T-helper 1 cell (primary cell): ENCODE measurements at places on chromosomes 7 and 10.

DNA sequence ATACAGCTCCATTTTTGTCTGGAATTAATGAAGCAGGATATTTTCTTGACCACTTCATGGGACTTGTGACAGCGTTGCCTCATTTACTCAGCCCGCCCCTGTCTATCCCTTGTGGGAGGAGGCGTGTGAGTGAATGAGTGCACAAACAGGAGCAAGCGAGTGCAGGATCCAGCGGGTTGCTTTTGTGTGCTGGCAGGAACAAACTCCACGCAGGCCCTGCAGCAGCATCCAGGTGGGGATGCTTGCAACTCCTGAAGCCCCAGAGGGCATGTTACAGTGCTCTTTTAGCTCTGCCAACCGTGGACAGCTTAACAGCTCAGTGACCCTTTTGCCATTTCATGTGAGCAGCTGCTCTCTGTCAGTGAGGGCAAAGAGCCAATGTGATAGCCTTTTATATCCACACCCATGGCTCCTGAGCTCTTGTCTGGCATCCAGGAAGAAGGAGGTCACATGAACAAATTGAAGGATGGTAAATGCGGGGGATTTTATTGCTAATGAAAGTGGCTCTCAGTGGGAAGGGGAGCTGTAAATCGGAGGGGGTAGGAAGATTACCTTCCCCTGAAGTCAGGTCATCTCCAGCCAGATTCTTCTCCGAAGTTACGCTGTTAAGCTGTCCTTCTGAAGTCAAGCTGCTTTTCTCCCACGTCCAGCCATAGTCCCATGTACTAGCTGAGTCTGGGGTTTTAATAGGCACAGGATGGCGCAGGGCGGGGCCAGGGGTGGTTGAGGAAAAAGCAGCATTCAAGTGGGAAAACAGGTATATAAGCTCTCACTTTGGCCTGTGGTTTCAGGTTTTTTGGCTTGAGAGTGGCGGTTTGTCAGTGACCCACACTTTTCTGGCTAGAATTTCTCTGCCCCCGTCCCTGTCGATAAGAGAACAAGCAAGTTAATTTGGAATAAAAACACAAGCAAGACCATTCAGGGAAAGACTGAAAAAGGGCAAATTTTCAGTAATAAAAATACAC, 714.7 kb upstream of the MBL2 start:
- DNase-seq, result no peak

GRCh38 chr7:114670676-114671075, 251.2 kb upstream of the MDFIC start:
- DNase-seq, result no peak

DNA sequence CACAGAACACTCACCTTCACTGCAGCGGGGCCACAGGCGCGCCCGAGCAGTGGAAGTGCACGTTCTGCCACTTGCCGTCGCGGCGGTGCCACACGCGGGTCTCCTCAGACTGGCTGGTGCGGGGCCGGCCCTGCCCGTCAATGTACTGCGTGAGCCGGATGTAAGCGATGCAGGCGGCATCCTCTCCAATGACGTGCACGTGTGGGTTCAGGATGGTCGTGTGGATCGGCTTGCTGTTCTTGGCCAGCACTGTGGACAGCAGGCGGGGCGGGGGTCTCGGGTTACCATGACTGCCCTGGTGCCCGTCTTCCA, 19.2 kb downstream of the YKT6 start:
- no peak for DNase-seq

GRCh38 chr7:47454974-47455871, 126.7 kb downstream of the TNS3 start:
- no peak for DNase-seq

GRCh38 chr10:34024282-34024681, 689.8 kb upstream of the NRP1 start:
- no peak for DNase-seq
